Activated naive CD4-positive, alpha-beta T cell treated with anti-CD3 and anti-CD28 coated beads for 36 hours (primary cell): ENCODE measurements at places on chromosomes 4 and X.

- DNase-seq = no peak
Observed at GRCh38 chr4:146998157-146998556, 52.5 kb upstream of the TTC29 start.

DNA sequence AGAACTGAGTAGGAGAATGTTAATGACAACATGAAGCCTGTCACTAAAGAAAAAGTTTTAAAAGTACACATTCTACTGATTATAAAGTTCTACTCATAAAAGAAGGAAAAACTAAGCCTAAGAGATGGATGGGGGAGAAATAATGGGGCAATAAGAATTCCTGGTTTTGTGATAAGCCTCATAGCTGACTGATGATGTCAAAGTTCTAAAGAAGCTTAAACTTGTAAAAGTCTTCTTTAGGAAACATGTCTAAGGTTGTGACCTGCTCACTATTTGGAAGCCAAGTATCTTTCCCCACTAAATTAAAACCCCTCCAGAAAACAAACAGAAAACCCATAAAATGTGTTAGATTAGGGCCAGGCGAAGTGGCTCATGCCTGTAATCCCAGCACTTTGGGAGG is 232.9 kb upstream of the GIMD1 start:
- DNase-seq = no peak

DNA sequence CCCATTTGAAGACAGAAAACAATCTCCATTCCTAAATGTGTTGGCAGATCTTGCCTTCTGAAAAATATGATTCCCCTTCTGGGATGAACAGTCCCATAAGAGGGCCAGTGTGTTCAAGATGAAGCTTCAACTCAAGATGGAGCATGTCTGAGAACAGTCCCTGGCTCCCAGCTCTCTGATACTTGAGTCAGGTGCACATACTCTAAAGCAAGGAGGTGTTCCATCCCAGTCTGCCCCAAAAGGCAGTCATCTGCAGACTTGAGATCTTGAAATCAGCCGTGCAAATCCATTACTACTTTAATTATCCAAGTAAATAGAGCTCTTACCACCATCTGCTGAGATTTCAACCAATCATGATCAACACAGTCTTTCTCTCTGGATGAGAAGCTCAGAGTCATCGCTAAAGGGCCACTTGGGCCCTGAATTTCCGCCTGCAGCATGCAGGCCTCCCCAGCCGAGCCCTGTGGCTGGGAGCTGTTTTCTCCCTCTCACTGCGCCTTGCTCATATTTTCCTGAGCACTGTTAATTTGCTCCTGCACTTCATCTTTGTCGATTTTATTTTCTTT is 22.2 kb downstream of the CCDC149 start:
- no peak for DNase-seq

DNA sequence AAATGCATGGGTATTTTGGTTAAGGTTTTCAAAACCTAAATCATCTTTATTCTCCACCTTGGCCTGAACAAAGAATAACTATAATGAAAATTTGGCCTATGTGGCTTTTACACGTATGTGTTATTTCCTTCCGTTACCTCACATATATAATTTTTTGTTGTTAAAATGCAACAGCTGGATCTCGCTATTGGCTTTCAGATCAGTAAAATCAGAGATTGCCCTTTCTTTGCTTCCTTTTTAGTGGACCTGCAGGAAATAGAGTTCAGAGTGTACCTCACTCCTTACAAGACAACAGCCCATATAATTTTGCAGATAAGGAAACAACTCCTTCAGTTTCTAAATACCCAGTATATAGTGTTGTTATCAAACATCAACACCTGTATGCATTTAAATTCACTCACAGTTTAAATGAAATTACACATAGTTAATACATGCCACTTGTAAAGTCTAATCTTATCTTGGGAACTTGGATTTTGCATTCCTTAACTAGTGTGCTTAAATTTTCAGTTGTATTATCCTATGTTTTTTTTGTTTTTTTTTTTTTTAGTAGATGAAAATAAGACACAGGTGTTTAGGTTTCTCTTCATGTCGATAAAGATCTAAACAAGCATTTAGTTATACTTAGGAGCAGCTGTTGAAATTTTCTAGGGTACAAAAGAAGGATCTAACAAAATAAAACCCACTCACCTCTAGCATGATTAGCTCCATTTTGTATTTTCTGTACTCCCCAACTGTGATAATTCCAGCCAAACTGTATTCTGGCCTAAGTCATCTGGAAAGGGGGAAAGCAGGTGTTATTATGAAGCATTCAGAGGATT is 96.2 kb upstream of the SPRY1 start:
- no peak for DNase-seq

- DNase-seq = no peak
Observed at GRCh38 chr4:102403116-102403515, 57.8 kb upstream of the SLC39A8 start.

- DNase-seq = no peak
Observed at GRCh38 chr4:107900067-107900466, 31.3 kb upstream of the CYP2U1 start.

GRCh38 chr4:88107406-88108107 is 50.9 kb downstream of the ABCG2 start:
- DNase-seq = no peak

DNA sequence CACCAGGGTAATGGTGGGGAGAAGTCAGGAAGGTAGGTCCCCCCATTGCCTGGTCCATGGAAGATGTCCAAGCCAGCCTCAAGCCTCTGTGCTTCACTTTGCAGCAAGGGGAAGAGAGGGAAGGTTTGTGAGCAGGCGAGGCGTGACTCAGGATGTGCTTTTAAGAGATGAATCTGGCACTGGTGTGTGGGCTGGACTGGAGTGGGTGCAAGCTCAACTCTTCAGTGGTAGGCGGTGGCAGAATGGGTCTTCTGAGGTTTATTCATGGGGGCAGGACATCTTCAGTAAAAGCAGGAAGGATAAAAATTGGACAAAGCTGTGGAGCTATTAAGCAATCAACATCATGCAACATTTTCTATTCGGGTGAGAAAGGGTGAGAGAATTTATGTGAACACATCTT is 19.4 kb downstream of the GPM6B start:
- DNase-seq = no peak

- no peak for DNase-seq
Observed at GRCh38 chr4:83062739-83063138, 27.8 kb downstream of the COPS4 start.

GRCh38 chr4:55819634-55820033 is at the start of gene EXOC1L:
EXOC1L (plus strand) TSS chr4:55819790; CDS start chr4:55820027, 237 bp downstream.
- DNase-seq = no peak

DNA sequence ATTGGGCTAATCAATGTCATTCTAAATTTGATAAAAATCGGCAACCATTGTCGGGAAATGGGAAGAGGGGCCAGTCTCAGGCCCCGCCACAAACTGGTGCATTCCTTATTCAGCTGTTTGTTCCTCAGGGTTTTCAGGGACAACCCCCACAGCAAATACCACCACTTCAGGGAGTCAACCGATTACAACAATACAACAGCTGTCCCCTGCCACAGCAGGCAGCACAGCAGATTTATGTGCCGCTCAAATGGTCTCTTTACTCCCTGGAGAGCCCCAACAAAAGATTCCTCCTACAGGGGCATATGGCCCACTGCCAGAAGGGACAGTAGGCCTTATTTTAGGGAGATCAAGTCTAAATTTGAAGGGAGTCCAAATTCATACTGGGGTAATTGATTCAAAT is 61.8 kb downstream of the ZNF732 start:
- DNase-seq = no peak

DNA sequence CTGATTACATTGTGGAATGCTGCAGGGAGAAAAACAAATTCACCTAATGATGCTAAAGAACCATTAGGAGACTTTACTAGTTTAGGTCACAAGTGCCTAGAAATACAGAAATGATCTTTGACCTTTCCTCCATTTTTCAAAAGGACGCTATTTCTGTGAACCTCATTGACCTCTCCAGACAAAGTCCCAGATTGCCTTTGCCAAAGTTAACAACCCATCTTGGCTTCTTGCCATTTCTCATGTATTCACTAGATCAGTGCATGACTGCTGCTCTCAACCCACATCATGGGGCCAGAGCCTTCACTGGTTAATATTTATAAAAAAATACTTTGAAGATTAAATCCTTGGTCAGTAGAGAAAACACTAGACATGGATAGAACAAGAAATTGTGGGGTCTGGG is 19.9 kb upstream of the AR start:
- DNase-seq = no peak

DNA sequence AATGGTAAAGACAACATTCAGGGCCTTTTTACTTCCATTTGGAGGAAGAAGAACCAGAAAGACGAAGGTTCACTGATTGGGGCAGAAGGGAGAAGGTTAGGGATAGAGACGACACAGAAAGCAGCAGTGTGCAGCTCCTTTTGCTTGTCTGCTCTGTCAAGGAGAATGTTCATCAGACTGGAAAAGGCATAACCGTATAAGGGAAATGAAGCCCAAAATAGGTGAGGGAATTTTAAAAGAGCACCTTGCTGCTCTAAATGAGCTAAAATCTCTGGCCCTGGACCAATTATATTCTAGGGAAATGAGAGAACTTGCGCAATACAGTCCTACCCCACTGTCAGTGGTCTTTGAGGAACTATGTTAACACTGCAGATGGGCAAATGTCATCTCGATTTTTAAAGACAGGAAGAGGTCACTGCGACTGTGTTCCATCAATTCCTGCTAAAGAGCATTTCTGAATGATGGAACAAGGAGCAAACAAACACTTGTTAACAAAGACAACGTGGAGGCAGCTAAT is 909.8 kb upstream of the FTHL17 start:
- no peak for DNase-seq

DNA sequence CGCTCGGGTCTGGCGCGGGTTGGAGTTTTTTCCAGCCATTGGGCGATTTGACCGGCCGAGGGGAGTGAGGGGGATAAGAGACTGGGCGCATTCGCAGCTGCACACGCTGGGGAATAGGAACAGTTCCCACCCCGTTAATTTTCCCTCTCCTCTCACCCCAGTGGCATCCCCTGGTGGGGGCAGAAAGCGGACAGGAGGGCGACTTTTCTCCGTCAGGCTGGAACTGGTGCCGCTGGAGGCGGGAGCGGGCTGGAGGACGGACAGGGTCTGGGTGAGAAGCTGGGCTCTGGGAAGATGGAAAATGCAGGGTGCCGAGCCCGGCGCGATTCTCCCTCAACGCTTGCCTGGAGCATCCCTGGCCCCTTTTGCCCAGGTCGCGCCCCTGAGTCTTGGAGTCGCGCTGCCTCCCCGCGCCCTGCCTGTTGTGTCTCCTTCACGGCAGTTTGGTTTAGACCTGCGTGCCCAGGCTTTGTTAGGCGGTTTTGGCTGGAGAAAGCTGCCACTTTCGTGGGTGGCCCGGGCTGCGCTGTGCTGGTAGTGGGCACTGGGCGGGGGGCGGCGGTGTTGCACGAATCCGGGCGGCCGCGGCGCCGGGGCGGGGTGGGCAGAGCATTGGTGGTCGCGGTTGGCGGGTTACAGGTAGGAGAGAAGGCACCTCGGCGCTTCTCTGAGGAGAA is 2.0 kb downstream of the ADGRL3 start:
- DNase-seq = no peak

DNA sequence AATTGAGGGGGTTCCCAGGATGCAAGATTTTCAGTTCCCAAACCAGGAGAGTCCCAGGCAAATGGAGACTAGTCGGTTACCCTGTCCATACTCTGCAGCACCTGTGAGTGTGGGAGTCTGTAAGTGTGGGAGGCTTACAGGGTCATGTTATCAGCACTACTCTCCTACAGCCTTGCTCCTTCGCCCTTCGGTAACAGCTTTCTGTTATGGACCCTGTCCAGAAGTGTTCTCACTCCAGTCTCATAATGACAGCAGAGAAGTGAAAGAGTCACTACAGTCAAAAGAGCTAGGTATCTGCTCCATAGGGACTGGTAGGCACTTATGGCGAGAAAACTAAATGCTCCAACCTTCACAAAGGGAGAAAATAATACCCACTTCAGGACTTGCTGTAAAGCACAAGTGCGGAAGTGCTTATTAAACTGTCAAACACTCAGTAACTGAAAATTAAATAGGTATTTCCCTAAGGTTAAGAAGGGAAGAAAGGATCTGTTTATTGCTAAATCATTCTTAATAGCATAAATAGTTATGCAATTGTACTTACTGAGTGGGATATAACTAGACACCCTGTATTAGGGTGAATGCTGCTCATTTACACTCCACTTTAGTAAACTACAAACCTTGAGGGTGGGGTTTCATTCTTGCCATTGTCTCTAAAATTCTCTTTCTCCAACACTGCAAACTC is 2.7 kb upstream of the ADH7 start:
- DNase-seq = no peak

DNA sequence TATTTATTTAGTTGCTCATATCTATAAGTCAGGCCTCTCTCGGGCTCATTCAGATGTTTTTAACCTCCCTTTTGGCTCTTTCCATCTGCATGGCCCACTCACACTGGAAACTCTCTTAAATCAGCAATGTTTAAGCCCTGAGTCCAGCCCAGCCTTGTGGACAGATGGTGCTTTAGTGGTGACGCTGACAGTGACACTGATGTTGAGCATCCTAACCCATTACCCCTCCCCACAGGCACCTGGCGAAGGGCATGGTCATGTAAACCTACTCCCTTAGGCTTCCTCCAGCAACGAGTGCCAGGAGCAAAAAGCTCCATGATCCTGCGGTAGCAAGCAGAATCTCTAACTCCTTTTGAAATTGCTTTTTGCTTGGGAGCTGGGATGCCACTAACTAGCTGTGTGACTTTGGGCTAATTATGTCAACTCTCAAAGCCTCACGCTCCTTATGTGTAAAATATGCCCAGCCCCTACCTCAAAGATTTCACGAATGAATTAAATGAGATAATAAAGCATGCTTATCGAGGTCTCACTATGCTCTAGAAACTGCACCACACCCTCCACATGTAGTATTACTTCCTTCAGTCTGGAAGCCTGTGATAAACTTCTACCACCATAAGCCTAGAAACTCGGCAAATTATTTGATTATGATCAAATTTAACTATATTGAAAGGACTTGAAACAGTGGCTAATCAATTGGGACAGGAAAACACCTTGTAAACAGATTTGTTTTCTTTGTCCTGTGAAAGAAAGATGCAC is 569.4 kb downstream of the BCOR start:
- no peak for DNase-seq

DNA sequence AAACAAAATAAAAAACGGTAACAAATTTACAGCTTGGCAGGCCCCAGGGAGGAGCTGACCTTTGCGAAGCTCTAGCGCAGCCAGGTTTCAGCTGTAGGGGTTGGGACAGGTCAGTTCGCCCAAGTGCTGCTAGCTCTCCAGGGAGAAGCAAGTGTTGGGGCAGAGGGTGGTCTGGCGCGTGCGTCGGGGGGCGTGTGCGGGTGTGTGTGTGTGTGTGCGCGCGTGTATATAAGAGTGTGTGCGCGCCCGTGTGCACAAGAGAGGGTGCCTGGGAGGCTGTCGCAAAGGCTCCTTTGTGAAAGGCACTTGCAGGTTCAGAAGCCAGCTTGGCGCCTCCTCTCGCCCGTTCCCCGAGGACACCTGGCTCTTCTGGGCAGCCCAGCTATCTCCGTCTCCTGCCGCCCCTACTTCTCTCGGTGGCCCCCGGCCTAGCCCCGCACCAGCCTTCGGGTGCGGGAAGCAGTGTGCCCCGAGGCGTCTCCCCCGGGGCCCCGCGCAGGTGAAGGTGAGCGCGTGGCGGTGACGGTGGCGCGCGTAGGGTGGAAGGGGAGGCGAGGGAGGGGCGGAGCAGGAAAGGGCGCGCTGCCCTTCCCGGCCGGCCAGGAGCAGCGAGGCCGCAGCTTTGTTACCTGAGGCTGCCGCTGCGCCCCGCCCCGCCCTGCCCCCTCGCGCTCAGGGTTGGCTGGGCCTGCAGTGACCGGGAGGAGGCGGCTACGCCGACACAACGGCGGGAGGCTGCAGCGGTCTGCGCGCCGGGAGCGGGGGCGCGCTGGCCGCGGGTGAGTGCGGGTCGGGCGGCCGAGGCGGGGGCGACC is at the start of gene FHDC1:
Gene FHDC1 (plus strand): TSS at position 693 of the 815 bp plus-strand sequence. CDS start 6,735 bp downstream, outside the sequence.
- peak; percentile 31 for DNase-seq
